Astrocyte of the cerebellum (primary cell): ENCODE measurements at places on chromosomes 1 and 21.

GRCh38 chr1:200528858-200529606 is 91.5 kb downstream of the KIF14 start:
- DNase-seq = no peak

DNA sequence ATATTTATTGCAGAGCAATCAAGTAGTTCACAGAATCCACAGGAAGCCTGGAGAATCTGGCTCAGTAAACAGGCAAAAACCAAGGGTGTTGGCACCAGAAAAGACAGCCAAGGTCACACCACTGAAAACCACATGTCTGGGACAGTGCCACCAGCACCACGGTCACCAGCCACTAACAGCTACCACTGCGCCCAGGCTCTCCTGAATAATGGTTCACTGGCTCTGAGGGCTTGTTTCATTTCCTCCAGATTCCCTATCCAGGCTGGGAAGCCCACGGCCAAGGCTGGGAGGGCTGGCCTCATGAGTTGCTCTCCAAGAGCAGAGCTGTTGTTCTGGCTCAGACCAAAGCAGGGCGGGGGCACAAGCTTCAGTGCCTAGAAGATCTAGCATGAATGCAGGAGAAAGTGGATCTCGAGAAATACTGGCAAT is 54.5 kb upstream of the PTGFRN start:
- peak; percentile 44 for DNase-seq

DNA sequence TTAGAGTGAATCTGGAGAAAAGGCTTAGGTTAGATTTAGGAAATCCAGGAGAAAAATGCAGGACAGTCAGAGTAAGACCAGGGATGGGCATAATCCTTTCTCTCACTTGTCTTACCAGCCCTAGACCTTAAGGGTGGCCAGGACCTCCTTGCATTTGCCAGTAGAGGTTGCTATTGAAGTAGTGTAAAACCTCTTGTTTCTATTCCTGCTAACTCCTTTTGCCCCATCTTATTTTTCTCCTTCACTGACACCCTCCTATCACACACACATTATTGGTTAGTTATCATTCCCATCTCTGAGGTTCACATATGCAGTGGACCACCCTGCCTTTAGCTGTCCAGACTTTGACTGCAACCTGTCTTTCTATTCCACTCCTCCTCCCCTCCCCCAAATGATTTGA is 75.0 kb upstream of the MACF1 start:
- DNase-seq = no peak

DNA sequence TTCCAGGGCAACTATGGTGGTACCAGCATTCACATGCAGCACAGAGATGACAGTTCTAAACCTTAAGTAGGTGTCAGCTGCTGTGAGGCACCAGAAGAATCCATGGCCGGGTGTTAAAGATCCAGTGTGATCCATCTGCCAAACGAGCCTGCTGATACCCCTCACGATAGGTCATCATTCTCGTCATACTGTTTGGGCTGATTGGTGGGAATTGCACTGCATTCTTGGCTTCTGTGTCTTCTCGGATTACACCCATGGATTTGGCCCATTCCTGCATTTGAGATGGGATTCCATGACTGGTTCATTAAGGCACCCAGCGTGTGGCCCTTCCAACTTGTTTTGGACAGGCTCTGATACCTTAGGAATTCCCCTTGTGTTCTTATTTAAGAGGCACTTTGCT is 55.2 kb downstream of the ST6GALNAC3 start:
- DNase-seq = no peak

GRCh38 chr1:72100771-72101170 is 181.6 kb downstream of the NEGR1 start:
- no peak for DNase-seq

- peak; percentile 45 for DNase-seq
Measured at GRCh38 chr1:181021811-181022434, 747 bp downstream of the STX6 start.

DNA sequence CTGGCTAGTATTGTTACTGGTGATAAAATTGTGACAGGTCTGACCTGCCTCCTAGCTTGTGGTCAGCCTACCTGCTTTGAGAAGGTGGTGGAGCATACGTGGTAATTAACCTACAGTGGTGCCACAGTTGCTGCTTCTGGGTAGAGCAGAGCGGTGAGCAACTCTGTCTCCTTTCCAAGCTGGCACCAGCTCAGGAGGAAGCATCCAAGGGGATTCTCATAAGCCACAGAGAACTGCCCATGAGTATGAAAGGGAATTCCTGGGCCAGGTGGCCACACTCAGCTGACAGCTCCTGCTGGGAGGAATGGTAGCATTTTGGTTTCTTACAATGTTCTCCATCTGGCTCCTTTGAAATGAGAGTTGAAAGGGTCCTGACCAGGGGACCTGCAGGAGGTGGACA is 39.4 kb downstream of the ATP2B4 start:
- DNase-seq = no peak

DNA sequence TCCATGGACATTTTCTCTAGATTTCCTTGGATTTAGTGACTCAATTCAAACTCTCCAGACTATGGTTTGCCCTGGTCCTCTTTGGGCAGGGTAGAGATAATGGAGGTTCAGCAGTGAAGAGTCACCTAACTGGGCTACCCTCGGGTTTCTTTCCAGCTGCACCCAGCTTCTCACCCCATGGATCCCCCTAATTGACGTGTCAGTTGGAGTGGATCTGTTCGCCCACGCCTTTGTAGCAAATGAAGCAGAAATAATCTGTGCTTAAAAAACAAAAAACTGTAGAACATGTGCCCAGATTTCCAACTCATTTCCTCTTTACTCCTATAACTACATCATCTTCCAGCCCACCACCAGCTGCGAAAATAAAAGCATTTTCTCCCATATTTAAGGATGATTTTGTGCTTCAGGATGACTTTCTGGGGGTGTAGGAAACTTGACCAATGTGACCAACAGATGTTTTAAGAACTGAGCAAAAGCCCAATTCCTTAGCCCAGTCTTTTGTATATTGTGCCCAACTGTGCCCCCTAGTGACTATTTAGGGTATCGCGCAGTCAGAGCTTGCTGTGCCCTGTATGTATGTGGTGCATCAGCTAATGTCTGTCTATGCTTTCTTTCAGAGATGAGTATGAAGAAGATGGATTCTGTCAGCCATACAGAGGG is 66.5 kb upstream of the UBE2U start:
- peak; percentile 92 for DNase-seq

DNA sequence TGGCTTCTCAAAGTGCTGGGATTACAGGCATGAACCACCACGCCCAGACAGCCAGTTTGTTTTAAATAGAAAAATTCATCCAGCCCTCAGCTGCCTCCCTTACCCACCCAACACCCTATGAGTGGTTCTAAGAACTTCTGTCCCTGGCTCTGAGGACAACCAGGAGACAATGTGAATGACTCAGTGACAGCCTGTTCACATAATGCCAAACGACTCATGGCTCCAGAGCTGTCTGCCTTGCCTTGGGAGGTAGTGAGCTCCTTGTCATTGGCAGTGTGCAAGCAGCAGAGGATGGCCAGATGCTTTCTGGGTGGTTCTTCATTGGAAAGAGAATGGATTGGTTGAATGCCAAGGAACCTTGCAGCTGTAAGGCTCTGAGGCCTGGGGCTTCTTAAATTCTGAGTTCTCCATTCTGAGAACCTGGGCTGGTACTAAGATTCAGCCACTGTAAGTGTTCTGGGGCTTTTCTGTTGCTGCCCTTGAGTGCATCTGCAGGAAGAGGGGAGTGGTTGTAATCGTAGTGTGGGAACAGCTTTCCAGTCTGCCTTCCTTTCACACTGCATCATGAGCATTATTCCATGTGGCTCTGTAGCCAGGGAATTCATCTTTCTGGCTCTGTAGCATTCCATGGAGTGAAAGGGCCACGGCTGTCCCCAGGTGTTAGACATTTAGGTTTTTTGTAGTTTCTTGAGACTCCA is 5.8 kb downstream of the SERINC2 start:
- no peak for DNase-seq

DNA sequence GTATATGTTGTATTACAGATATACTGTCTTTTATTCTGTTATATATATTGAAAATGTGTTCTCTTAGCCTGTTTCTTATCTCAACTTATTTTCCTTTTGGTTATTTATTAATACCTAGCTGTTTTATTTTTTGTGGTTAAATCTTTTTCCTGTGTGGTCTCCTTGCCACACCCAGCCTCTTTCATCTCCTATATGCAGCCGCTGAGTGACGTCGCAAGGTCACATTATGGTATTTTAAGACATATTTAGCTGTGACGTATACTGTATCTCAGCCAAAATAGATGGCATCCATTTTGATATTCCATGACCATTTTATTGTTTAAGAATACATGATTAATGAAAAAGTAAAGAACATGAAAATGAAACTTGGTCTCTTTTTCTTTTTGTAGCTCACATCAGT is 29.1 kb downstream of the CENPF start:
- DNase-seq = no peak

- DNase-seq = no peak
Measured at GRCh38 chr1:29827237-29827750, 591.0 kb downstream of the PTPRU start.

GRCh38 chr1:229139331-229140118 is 131.4 kb upstream of the RAB4A start:
- no peak for DNase-seq

DNA sequence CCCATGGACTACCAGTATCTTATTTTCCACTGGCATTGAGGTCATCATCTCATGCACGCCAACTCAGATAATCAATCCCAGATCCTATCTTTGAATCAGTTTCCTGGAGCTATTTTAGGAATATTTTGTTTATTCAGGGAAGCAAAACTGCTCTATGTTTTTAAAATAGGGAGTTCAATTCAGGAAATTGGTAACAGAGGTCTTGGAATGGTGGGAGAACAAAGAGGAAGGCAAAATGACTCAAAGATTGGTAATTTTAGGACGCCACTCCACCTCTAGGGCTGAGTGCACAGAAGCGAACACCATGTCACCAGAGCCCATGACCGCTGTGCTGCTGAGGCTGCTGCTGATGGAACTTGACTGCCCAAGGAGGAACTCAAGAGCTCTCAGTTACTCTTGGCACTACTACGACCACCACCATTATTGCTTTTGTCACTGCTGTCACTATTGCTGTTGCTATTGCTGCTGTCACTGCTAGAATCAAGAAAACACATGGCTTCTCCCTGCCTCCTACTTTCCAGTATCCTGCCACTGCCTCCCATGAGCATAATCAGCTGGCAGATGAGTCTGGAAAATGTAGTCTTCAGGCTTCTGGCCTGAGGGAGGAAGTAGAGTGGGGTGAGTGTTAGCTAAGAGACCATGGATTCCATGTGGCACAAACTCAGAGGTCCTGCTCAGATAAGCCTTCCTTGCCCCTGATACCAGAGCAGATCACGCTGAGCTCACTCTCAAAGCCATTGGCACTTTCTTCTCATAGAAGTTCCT is 71.6 kb upstream of the CNIH3 start:
- DNase-seq = no peak

GRCh38 chr1:109149874-109150601 is 36.1 kb downstream of the ELAPOR1 start:
- no peak for DNase-seq

DNA sequence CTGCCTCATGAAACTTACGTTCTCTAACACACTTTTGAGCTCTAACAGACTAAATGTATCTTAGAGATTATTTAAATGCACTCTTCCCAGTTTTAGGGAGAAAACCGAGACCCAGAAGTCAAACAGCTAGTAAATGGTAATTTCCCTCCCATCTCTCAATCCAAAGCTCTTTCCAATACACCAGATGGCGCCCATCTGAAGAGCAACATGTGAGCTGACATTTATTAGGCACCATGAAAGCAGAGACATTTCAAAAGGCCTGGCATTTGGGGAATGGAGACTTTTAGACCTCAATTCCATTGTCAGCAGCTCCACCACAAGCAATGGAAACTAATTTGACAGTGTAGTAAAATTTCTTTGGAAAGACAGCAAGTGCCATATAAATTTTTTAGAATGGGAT is 191.4 kb downstream of the DAB1 start:
- DNase-seq = no peak

DNA sequence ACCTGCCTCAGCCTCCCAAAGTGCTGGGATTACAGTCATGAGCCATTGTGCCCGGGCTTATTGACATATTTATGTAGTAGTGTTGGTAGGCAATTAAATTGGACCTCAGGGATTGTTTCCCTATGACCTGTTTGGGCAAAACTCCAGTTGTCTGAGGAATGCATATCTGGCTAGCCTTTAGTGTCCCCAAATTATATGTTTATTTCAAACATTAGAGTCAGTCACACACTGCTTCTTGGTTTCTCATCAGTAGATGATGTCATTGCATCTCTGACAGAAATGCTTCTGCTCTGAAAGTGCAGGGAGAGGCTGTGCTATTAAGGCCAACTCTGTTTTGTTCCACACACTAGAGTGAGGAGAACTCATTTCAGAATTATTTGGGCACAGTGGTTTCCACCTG is 12.5 kb downstream of the PIP5K1A start:
- no peak for DNase-seq

GRCh38 chr1:206635978-206636345 is 626 bp downstream of the DYRK3 start:
- no peak for DNase-seq

GRCh38 chr21:33680870-33681269 is 38.6 kb downstream of the ITSN1 start:
- DNase-seq = no peak

DNA sequence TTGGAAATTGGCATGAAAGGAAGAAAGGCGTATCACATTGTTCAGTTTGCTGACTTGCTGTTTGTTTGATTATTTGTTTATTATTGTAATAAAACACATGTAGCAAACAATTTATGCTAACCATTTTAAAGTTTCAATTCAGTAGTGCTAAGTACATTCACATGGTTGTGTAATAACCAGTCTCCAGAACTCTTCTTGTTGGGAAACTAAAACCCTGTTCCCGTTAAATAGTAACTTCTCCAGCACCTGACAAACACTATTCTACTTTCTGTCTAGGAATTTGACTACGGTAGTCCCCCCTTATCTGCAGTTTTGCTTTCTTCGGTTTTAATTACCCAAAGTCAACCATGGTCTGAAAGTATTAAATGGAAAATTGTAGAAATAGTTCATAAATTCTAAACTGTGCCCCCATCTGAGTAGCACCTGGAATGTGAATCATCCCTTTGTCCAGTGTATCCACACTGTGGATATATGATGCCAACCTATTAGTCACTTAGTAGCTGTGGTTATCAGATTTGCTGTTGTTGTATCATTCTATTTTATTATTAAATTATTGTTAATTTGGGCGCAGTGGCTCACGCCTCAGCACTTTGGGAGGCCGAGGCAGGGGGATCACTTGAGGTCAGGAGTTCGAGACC is 5.5 kb downstream of the MORC3 start:
- no peak for DNase-seq

DNA sequence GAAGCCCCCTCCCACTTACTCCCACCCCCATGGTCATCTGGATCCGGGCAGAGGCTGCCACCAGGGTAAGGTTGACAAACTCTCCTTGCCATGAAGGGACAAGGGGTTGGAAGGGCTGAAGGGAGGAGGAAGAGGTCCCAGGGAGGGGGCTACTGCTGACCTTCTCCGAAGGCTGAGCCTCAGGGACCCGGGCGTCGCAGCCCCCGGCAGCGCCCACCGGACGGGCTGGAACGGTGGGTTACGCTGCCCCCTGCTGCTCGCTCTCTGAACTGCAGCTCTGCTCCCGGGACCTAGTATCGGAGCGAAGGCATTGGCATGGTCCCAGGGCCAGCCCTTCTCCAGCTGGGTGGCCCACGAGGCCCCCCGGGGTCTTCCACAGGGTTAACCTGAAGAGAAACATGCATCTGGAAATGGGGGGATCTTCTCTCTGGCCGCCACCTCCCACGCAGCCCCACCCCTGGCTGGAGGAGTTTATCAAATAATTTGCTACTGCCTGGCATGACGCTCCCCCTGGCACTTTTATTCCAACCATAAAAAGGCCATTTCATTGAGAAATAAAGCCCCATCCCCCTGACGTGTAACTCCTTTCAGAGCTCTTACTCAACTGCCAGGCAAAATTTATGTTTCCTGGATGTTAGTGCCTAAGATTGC is 70.4 kb upstream of the TARDBP start:
- no peak for DNase-seq

- DNase-seq = peak; percentile 26
Measured at GRCh38 chr1:73998348-73998959, 199.5 kb downstream of the LRRIQ3 start.
